ENCODE measurements at places on chromosomes 16 and 17.

- no peak for DNase-seq
Measured at GRCh38 chr16:6827267-6827666, 505.4 kb upstream of the RBFOX1 start.

DNA sequence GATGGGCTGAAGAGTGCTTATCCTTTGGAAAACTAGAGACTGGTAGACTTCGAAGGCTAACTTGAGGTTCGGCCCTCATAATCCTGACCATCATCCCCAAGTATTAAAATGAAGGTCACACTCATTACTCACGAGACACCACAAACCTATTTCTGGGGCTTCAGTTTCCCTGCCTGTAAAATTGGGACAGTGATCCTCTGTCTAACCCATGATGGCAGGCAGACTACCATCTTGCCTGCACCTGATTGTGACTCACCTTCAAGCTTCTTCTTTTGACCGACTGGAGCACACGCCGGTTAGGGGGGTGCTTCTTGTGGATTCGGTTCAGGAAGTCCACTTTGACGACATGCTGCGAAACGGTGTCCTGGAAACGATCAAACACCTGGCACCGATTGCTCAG is 14.2 kb upstream of the DHRS13 start:
- no peak for DNase-seq

GRCh38 chr17:31722251-31723056 is 136.6 kb downstream of the COPRS start:
- DNase-seq = no peak

DNA sequence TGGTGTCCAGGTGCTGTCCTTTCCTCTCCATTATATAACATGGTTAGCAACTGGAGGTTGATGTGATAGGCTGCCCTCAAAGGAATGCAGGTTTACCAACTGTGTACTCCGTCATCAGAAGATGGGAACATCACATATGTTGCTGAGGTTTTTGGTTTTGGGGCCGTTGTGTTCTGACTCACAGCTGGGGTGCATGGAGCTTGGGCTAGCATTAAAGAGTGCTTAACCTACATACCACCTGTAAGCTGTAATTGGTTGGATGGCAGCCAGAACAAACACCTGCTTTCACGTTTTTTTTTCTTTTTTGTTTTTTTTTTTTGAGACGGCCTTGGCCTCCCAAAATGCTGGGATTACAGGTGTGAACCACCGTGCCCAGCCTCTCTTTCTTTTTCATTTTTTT is 20.9 kb downstream of the TMEM11 start:
- peak; percentile 36 for DNase-seq

GRCh38 chr16:23408823-23409298 is 44.1 kb downstream of the COG7 start:
- no peak for DNase-seq

DNA sequence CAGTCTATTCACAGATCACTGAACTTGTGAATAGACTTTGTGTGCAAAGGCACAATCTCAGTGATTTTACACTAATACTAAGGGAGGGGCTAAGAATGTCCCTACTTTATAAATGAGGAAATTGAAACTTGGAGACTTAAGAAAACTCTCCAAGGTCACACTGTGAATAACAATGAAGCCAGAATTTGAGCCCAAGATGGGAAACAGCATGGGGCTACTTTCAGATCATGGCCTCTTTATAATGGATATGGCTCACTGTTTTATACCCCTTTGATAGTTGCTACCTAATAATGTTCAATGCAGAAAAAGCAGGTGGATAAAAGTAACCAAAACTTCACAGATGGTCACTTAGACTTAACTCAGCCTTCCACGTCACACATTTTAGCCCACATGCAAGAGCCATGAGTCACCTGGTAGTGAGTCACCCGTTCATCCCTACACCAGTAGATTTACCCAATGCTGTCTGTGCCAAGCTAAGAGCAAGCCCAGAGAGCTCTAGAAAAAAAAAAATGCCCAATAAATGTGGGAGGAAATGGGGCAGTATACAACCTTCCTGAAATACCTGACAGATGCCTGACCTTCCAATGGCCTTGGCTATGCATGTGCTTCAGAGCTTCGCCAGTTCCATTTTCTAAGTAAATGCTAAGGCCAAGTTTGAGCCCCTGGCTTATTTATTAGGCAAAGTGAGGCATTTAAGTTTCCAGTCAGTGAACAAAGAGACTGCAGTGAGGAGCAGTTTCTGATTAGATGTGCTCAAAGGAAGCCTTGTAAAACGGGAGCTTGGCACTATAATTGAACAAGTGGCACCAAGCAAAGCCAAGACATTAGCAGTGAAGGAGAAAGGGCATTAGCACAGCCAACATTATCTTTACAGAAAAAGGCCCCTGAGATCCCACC is 219.7 kb downstream of the TMEM114 start:
- DNase-seq = no peak

DNA sequence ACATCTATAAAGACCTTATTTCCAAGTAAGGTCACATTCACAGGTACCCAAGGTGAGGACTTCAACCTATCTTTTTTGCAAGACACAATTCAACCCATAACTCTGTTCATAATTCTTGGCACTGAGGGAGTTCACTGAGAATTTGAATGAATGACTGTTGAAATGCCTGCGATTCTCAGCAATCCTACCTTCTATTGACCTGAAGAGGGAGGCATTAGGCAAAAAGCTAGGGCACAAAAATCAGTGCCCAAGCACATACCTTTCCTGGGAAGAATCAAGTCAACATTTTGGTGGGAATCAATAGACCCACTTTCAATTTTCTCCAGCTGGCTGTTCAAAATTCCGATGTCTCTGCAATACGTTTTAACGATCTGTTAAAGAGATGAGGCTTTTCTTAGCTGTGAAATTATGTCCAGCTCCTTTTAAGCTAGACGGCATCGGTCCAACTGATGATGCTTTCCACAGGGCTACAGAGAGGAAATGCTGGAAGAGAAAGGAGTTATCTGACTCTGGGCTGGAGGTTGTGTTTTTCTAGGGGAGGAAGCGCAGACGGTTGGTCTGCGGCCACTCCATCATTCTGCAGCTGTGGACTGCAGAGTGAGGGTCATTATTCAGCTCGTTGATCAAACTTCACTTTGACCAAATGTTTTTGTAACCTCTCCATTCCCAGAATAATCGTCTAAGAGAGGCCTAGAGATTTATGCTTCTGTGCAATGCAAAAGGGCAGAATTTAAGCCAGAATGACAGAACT is 25.2 kb downstream of the BCO1 start:
- no peak for DNase-seq

DNA sequence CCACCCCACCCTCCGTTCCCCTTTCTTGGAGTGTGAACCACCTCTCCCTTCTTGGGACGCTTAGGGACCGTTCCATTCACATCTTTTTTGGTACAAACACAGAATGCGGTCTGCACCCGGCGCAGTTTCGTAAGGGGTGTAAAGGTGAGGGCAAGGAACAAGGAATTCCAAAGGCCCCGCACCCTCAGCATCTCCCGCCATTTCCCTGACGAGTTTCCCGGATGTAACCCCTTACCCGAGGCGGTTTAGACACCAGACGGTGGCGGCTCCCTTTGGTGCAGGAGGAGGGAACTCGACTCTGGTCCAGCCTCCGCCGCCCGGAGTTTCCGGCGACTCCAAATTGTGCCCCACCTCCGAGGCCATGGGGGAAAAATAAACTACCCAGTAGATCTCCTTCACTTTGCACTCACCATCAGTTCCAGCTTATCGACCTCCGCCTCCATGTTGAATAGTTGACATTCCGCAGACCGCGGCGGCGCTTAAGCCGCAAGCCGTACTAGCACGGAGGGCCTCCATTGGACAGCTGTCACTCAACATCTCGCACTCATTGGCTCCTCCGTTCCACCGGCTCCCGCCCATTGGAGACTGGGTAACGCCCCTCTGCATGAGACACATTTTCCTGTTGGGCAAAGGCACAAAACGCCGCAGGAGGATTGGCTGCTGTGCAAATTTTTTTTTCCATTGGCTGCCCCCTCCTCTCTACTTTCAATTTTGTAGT is at the start of gene SKA2:
Gene SKA2, minus strand, starts transcription at position 466 of the 718 bp plus-strand sequence. Its CDS starts 23 bp downstream, at position 443.
- no peak for DNase-seq

- DNase-seq = peak; percentile 83
Measured at GRCh38 chr16:4116325-4117249, at the start of gene ADCY9. Gene ADCY9, minus strand, starts transcription at chr16:4116442. Its CDS starts 1,000 bp downstream, at chr16:4115442.

DNA sequence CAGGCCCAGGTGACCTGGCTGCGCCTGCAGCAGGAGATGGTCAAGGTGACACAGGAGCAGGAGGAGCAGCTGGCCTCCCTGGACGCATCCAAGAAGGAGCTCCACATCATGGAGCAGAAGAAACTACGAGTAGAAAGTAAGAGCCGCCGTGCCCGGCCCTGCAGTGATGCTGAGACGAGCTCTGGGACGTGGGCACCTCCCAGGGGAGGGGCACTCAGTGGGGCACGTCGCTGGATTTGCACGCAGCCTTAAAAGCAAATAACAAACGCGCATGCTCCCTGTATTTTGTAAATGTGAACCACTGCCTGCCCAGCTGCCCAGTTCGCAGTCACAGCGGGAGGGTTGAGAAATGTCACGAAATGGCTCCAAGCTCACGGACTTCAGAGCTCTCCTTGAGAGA is 15.3 kb upstream of the GAA start:
- DNase-seq = no peak

DNA sequence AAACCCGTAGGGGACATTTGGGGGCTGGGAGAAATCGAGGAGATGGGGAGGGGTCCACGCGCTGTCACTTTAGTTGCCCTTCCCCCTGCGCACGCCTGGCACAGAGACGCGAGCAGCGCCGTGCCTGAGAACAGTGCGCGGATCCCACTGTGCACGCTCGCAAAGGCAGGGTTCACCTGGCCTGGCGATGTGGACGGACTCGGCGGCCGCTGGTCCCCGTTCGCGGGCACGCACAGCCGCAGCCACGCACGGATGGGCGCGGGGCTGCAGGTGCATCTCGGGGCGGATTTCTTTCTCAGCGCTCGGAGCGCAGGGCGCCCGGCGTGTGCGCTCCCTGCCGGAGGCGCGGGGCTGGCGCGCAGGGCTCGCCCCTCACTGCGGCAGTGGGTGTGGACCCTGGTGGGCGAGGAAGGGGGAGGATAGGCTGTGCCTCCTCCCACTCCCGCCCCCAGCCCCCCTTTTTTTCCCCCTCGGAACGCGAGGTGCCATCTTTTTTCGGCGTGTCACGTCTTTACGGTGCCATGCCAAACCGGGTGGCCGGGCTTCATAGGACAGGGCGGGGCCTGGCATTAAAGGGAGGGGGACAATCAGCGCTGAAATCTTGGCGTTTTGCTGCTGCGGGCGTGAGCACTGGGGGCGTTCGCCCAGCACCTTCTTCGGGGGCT is 1.1 kb downstream of the MAPT start:
- DNase-seq = no peak

DNA sequence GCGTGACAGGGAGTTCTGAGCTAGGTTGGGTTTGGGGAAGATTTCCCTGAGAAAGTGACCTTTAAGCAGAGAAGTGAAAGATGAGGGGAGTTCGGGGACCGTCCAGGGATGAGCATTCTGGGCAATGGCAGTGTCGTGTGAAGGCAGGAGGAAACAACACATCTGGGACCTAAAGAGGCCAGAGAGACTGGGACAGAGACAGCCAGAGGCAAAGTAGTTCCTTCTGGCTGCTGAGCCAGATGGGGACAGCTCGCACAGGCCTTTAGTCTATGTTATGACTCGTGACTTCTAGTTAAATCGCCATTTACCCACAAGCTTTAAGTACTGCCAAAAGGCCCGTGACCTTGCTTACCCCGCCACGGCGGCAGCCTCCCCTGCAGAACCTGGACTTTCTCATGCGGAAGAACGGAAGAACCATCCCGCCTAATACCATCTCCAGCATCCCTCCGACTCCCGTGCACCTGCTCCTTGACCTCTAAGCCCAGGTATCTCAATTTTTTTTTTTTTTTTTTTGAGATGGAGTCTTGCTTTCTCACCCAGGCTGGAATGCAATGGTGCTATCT is 8.5 kb upstream of the MED11 start:
- no peak for DNase-seq

DNA sequence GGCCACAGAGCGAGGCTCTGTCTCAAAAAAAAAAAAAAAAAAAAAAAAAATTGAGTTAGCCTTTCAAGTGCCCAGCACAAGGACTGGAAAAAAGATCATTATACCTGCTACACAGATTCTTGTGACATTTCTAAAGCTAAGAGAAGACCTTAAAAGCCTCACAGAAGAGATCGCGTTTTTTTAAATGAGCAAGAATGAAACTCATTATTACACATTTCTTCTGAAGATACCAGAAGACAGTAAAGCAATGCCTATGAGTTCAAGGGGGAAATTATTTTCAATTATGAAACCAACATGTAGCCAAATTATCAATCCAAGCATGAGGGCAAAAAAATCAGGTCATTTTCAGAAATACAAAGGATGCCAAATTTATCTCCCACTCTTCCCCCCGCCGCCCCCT is 56.8 kb downstream of the MED13 start:
- peak; percentile 39 for DNase-seq

DNA sequence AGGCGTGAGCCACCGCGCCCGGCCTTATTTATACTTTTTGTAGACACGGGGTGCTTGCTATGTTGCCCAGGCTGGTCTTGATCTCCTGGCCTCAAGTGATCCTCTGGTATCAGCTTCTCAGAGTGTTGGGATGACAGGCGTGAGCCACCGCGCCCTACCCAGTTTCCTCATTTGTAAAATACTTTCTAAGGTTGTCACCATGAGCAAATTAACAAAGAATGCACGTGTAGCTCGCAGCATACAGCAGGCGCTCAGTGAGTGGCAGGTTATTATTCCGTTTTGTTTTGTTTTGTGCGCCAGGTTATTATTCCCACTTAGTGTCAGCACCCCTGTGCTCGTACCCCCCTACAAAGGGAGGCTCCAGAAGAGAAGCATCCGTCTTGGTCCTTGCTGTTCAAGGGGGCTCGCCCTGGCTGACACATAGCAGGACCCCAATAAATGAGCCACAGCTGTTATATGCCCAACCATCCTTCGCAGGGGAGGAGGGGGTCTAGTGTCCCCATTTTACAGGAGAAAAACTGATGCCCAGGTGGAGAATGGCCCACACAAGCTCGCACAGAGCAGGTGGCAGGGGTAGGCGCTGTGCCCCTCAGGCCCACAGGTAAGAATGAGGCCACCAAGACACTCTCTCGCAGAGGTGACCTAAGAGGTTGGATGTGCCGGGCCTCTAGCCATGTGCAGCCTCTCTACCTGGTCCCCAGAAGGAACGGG is 686 bp upstream of the MIEF2 start:
- DNase-seq = no peak

DNA sequence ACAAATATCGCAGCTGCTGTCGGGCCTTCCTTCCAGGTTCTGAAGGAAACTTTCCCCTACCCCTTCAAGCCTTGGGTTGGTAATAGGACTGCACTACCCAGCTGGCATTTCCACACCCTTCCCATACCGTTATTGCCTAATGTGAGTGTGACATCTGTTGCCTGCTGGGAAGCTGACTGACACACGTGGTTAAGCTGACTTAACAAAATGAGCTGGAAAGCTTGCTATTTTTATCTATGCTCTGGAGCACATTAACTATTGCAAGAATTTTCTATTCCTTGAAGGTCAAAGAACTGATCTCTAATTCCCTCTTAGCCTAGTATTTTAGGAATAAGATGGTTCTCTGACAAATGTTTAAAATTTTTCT is 79.5 kb downstream of the PMP22 start:
- DNase-seq = no peak

DNA sequence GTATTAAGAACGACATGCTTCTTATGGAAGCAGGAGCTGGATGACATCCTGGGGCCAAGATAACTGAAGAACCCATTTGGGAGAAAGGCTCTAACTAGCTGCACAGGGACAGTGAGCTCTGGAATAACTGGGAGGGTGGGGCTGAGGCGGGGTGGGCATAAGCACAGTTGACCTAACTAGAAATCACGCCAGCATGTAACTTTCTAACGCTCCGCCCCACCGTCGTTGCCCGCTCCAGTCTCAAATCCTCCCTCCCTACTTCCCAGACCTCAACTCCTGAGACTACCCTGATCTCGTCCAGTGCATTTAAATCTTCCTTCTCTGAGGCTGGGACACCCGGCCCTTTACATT is 436 bp downstream of the PHB1 start:
- no peak for DNase-seq

Measured in activated CD4-positive, alpha-beta T cell treated with anti-CD3 and anti-CD28 coated beads, Interleukin-2, Interleukin-6, amounts not matched to agents 100 ng/mL and 50 ng/mL, durations not matched to agents 16 hours and 8 hours (primary cell).